Lower leg skin (tissue), 4 donors: ENCODE measurements at places on chromosomes 12 and 14.

GRCh38 chr12:82474798-82475184 is 116.5 kb downstream of the METTL25 start:
- no peak for DNase-seq

- peak; percentile 15 for DNase-seq
Measured at GRCh38 chr12:55072083-55072482, 52.3 kb downstream of the NEUROD4 start.

GRCh38 chr12:75542942-75543341 is 31.5 kb upstream of the KRR1 start:
- DNase-seq = no peak

GRCh38 chr12:87928031-87928430 is 101.2 kb downstream of the C12orf50 start:
- no peak for DNase-seq

DNA sequence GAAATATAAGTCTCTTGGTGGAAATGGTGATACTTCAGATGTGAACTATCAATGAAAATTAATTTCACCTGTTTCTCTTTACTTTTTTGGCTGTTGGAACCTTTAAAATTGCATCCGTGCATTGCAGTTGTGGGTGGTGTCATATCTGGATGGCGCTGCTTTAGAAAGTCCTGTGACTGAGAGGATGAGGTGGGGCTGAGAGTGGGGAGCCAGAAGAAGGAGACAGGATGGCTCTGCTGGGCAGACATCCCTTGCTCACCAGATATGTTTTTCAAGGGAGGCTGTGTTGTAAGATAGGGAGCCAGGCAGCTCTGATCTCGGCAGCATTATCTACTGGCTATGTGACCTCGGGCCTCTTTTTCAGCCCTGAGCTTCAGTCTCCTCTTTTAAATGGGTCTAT is 12.7 kb downstream of the ASB2 start:
- DNase-seq = no peak

DNA sequence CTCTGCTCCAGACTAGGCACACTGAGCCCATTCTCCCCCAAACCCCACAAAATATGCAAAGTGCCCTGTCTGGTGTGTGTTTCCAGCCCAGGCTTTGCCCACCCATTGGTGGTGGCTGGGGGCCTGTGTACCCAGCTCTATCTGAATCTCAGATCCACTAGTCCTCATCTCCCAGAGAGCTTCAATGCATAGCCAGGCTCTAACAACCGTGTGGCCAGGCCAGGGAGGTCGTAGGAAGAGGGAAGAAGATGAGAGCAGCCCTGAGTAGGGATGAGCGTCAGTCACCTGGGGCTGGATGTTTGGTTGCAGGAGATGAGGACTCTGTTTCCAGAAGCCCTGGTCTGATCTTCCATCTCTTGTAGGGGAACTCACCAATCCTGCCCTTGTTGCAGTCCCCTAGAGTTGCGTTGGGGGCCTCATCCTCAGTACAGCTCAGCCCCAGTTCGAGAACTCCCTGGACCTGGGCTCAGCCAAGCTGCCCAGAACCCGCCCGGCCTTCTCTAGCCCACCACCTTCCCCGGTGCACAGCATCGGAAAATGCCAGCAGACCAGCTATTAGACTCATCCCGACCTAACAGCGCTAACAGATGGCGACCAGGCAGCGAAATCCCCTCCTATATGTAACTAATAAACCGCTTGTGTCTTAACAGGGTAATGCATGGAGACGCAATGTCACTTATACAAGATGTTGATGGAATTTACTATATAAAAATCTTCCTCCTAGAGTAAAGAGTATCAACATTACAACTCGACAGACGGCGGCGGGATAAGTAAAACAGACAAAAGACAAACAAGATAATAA is 3.2 kb upstream of the LHX5 start:
- no peak for DNase-seq

DNA sequence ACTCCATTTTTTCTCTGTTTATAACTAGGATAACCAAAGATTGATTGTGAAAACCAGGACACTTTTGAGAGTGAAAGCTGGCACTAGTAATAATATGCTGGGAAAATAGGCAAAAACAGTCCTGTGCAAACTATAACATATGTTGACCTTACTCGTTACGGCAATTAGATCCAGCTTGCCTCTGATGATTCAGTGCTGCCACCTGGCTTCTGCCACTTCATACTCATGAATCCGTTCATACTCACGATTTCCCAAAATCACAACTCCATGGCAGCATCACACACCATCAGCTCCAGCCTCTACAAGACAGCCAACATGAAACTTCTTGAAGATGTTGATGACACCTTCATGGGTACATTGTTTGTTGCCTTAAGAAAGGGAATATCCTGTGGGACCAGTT is 49.1 kb upstream of the CAND1 start:
- DNase-seq = no peak

- DNase-seq = no peak
Measured at GRCh38 chr12:114355389-114356088, 50.4 kb downstream of the TBX5 start.
